ENCODE measurements at places on chromosomes 3 and 15. TPM values are rescaled to one million over a fixed set of nuclear protein-coding genes. Genes with fewer than 3 reads are reported as not detected.

DNA sequence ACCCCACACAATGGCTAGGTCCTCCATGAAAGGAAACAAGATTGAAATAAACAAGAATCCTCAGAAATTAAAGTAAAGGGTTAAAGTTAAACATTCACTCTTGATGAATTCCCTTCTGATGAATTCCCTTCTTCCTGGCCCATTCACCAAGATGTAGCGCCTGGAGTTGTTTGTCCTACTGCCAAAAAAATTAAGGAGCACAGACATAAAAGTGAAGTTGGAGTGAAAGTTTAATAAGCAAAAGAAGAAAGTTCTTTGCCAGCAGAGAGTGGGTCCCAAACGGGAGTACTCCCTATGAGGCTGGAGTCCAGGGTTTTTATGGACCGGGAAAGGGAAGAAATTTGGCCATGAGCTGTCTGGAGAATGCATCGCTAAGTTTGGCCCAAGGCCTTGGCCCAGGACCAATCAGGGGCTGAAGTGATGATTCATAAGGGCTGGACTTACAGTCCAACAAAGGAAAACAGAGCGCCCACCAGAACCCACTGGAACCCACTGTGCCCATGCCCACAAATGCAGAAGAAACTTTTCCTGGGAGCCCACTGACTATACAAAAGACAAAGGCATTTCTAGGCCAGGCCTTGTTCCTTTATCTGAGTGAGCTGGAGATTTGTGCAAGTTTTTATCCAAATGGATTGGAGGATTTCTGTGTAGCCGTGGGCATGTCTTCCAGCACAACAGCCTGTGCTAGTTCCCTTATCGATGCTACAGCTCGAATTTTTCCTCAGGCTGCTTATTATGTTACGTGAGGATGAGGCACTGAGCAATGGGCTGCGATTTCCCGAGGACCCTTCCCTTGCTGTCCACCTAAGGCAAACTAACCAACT lies 1561.6 kb downstream of the OTOL1 start:
- H3K36me3 ChIP-seq: no peaks in the 10 kb centered on the region
- H3K4me3 ChIP-seq: no peak overlapping the region
- no peak overlapping the region for H3K27ac ChIP-seq
- no peaks in the 10 kb centered on the region for H3K4me1 ChIP-seq

DNA sequence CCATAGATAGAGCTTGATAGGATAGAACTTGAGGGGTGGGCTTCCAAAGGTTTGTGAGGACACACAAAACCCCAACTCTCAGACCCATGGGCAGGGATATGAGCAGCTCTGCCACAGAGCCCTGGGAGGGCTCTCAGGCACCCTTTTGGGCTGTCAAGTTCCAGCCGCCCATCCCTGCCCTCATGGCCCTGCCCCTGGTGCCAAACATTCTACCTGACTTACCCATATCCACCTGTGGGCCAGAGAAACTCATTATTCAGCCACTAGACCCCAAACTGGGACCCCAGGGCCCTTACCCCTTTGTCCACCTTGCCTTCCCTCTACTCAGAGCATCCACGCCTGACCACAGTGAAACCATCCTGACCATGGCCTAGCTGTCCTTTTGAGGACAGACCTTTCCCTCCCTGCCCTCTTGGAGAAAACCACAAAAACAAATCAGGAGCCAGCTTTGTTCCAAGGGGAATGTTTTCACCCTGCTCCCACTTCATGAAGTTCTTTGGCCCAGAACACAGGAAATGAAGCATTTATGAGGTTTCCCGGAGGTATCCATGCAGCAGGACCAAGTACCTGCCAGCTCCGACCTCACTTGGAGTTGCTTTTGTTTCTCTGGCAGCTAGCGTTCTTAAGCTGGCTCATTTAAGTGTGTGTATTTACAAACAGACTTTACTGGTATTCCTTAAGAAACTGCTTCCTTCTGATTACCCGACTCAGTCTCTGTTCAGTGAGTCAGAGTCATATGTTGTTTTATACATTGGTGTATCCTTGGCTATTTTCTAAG lies 34.2 kb upstream of the GALNT15 start:
- no peaks in the 10 kb centered on the region for H3K27me3 ChIP-seq
- no peak for DNase-seq
- no peak overlapping the region for H3K27ac ChIP-seq

DNA sequence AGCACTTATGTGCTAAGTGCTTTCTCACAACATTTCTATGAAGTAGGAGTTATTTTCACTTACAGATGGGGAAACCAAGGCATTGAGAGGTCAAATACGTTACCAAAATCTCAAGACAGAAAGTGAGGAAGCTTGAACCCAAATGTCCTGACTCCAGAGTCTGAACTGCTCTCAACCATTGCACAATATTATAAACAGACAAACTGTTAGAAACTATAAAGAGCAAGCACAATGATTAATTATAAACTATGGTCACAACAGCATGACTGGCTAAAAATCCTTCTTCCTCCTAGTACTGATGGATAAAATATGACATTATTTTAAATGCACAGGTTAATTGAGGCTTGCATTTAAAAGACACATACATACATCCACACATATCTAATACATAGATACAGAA lies 77.9 kb upstream of the ASB14 start:
- peaks cover 2% of the 10 kb centered on the region for H3K27me3 ChIP-seq
- no peaks in the 10 kb centered on the region for H3K36me3 ChIP-seq
- no peak overlapping the region for H3K27ac ChIP-seq
- no peaks in the 10 kb centered on the region for H3K4me1 ChIP-seq
- no peak for DNase-seq
- no peak overlapping the region for H3K4me3 ChIP-seq

- no peaks in the 10 kb centered on the region for H3K36me3 ChIP-seq
- DNase-seq: no peak
- no peaks in the 10 kb centered on the region for H3K27me3 ChIP-seq
- no peak overlapping the region for H3K27ac ChIP-seq
These were observed 89.2 kb upstream of the SNRK start for GRCh38 chr3:43197181-43197580.

- no peak overlapping the region for H3K27ac ChIP-seq
- H3K27me3 ChIP-seq: no peaks in the 10 kb centered on the region
- no peak for DNase-seq
- H3K4me3 ChIP-seq: no peak overlapping the region
- no peaks in the 10 kb centered on the region for H3K36me3 ChIP-seq
- no peaks in the 10 kb centered on the region for H3K4me1 ChIP-seq
These were observed 123.3 kb upstream of the PLXNA1 start for GRCh38 chr3:126859415-126860246.

DNA sequence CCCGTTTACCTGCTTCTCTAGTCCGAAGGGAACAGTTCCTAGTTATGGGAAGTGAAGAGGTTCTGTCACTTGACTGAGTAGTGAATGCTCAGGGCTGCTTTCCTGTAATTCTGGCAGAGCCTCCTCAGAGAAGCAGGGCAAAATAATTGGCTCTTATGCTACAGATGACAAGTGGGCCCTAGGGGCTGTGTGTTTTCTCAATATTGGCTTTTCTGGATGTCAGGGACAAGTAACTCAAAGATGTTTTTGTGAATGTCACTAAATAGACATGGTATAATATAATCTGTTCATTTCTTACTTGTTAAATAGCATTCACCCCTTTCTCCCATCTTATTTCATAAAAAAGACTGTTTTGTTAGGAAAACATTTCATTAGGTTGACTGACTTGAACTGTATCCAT lies 40.1 kb downstream of the SGO1 start:
- H3K27me3 ChIP-seq: no peaks in the 10 kb centered on the region
- peaks cover 71% of the 10 kb centered on the region for H3K36me3 ChIP-seq
- no peak overlapping the region for H3K27ac ChIP-seq
- DNase-seq: no peak
- H3K4me3 ChIP-seq: no peak overlapping the region

DNA sequence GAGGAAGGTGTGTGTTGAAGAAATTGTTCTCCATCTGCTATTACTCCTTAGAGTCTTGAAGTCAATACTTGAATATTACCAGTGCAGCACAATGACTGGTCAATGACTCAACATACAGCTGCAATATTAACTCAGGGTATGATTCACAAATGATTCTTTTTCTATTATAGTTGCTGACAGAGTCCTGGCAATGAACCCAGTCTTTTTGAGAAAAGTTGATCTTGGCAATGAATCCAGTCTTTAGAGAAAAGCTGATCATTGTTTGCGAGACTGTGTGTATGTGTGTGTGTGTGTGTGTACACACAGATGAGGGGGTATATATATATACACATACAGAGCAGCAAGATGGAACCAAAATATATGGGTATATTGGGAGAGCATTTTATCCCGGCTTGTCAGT lies 315.1 kb downstream of the ZNF385D start:
- H3K36me3 ChIP-seq: no peaks in the 10 kb centered on the region
- no peak for DNase-seq
- no peaks in the 10 kb centered on the region for H3K27me3 ChIP-seq
- no peaks in the 10 kb centered on the region for H3K4me1 ChIP-seq
- no peak overlapping the region for H3K27ac ChIP-seq
- no peak overlapping the region for H3K4me3 ChIP-seq

DNA sequence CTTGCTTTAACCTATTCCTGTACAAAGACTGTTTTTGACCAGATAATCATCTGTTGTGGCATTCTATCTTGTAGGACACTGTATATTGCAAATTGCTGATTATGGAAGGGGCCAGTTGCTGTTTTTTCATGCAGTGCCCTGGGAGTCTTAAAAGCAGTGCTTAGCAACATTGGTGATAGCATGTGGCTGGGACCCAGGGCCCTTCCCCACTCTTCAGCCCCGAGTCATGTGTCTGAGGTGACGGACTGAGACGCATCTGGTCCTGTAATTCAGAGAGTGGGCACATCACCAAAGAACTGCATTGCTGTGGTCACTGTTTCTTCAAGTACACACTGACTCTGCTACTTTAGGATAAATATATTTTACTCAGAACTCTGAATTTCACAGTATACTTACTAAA lies 63.4 kb downstream of the SNRK start:
- no peak overlapping the region for H3K4me3 ChIP-seq
- no peak for DNase-seq
- no peak overlapping the region for H3K27ac ChIP-seq
- H3K36me3 ChIP-seq: peaks cover 57% of the 10 kb centered on the region
- no peaks in the 10 kb centered on the region for H3K27me3 ChIP-seq
- peaks cover 44% of the 10 kb centered on the region for H3K4me1 ChIP-seq

DNA sequence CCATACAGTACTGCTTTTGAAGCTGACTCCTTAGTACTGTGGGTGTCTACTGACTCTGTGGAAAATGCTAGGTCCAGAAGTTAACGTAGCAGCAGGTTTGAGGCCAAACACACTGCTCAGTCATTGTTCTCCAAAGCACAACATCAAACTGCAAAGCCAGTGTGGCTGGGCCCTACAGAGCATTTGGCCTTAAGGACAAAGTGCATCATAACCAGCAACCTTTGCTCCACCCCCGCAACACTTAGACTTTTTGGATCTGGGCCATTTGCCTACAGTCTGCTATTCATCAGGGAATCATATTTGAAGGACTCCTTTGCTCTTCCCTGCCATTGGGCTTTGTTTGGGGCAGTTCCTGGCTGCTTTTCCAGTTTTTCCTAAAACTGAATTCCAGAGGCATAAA lies 43.1 kb upstream of the ARL6 start:
- no peaks in the 10 kb centered on the region for H3K4me1 ChIP-seq
- DNase-seq: no peak
- H3K27ac ChIP-seq: no peak overlapping the region
- no peaks in the 10 kb centered on the region for H3K27me3 ChIP-seq

- H3K36me3 ChIP-seq: no peaks in the 10 kb centered on the region
- peaks cover 7% of the 10 kb centered on the region for H3K27me3 ChIP-seq
- no peak overlapping the region for H3K4me3 ChIP-seq
- DNase-seq: no peak
These were observed 202.5 kb downstream of the MEIS2 start for GRCh38 chr15:36897834-36898233.

DNA sequence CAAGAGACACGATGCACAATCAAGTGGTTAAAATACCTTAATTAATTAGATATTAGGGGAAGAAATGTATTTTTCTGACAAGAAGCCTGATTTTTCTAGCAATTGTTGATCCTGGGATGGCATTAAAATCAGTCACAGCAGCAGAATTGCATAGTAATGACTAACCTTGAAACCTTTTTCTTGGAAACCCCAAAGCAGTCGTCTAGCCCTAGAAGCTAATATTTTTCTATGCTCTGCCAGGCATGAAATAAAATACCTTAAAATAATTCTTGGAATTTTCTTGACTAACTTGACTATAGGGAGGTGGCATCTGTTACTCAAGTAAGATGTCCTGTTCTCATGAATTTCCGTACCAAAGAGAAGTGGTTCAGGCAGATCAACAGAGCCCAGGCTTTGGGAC lies 204.1 kb downstream of the THRB start:
- H3K27ac ChIP-seq: no peak overlapping the region
- H3K4me3 ChIP-seq: no peak overlapping the region
- H3K36me3 ChIP-seq: no peaks in the 10 kb centered on the region

DNA sequence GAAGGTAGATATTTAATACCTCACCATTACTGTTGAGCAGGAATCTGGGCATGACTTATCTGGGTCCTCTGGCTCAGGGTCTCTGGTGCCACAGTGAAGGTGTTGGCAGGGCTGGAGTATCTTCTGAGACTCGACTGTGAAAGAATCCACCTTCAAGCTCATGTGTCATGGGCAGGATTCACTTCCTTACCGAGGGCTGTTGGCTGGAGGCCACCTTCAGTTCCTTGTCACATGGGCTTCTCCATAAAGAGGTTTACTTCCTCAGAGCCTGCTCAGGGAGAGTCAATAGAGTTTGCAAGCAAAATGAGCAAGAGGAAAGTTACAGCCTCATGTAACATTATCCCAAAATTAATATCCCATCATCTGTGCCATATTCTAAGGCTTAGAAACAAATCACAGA lies 459.5 kb downstream of the NR2F2 start:
- DNase-seq: no peak
- H3K4me3 ChIP-seq: no peak overlapping the region
- H3K4me1 ChIP-seq: no peaks in the 10 kb centered on the region
- no peaks in the 10 kb centered on the region for H3K27me3 ChIP-seq
- no peaks in the 10 kb centered on the region for H3K36me3 ChIP-seq

Gene ONECUT1
- total RNA-seq: not detected

Gene FANCD2OS
- total RNA-seq: not detected

Gene RAB6B
- total RNA-seq: not detected

Gene GNB5
- total RNA-seq: 80.3 TPM

Gene GPR149
- not detected for total RNA-seq

Gene INO80
- 22.9 TPM for total RNA-seq

Gene GOLGA8H
- not detected for total RNA-seq

Gene ECT2
- 1.1 TPM for total RNA-seq

Gene WDR93
- not detected for total RNA-seq

Data from CD4-positive, alpha-beta T cell (primary cell).